Activated CD4-positive, alpha-beta T cell treated with anti-CD3 and anti-CD28 coated beads for 48 hours (primary cell): ENCODE measurements at places on chromosomes 5 and 9.
A peak's percentile ranks its signal among the peaks of the same experiment; 100 is the strongest.

- DNase-seq: no peak
Measured at GRCh38 chr5:179800071-179800695, 6.4 kb downstream of the LTC4S start.

GRCh38 chr5:153573326-153574033, 83.0 kb downstream of the GRIA1 start:
- DNase-seq: no peak

DNA sequence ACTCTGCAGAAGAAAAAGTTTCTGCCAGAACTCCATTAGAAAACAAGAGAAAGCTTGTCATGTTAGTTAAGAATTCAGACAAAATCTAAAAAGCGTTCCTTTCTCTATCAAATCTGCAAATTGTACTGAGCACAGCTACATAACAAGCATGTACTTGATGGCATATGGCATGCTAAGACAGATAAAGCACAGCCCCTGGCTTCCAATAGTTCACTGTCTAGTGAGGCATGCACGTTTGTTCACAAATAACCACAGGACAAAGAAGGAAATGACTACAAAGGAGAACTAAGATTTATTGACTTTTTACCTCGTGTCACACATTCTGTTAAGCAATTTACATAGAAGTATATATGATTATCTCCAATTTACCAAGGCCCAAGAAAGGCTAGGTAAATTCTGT, 518.2 kb upstream of the TLE4 start:
- DNase-seq: no peak

DNA sequence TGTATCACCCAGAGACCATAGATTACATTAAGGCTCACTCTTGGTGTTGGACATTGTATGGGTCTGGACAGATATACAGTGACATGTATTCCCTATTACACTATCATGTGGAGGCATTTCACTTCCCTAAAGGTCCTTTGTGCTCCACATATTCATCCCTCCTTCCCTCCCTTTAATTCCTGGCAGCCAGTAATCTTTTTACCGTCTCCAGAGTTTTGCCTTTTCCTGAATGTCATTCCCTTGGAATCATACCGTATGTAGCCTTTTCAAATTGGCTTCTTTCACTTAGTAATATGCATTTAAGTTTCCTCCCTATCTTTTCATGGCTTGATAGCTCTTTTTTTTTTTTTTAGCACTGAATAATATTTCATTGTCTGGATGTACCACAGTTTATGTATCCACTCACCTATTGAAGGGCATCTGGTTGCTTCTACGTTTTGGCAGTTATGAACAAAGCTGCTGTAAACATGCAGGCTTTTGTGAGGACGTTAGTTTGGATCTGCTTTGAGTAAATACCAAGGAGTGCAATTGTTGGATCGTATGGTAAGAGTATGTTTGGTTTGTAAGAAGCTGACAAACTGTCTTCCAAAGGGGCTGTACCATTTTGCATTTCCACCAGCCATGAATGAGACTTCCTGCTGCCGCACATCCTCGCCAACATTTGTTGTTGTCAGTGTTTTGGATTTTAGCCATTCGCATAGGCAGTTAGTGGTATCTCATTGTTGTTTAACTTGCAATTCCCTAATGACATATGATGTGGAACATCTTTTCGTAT, 122.1 kb upstream of the SMIM23 start:
- DNase-seq: no peak

DNA sequence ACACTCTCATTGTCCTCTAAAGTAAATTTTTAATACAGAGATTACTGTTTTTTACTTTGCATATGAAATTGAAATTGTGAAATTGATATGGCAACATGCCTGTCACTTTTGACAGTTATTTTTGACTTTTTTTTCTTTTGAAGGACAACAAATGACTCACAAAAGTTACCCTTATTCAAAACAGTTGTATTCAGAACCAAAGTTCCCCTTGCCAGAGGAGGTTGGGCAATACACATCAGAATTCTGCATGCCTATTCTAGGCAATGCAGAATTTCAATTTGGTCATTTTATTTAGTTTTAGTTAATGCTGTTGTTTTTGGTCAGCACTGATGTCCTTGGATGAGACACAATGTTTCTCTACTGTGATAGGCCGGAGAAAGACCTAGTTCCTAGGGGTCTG, 299.1 kb upstream of the PRR16 start:
- DNase-seq: no peak

DNA sequence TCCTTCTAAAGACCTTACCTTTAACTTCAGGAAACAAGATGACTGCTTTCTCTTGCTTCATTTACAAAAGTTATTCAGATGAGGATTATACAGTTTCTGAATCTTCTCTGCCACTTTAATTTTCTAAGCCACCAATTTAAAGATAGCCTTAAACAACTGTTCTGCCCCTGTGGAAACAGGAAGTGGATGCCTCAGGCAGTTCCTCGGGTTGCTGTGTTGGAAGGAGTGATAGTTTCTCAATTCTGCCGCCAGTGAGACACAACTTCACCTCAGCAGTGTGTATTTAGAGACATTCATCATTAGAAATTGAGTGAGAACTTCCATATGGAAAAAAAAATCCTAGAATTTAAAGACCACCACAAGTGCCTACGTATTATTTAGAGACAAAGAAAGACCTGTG, 475.1 kb upstream of the WWC1 start:
- DNase-seq: no peak

GRCh38 chr5:105695941-105696340, 1974.8 kb downstream of the EFNA5 start:
- DNase-seq: no peak

- DNase-seq: no peak
Measured at GRCh38 chr5:141800617-141801016, 77.6 kb downstream of the PCDH1 start.

- DNase-seq: no peak
Measured at GRCh38 chr5:143908959-143909358, 97.0 kb downstream of the HMHB1 start.

- no peak for DNase-seq
Measured at GRCh38 chr5:172633403-172633970, 7.6 kb upstream of the NEURL1B start.

DNA sequence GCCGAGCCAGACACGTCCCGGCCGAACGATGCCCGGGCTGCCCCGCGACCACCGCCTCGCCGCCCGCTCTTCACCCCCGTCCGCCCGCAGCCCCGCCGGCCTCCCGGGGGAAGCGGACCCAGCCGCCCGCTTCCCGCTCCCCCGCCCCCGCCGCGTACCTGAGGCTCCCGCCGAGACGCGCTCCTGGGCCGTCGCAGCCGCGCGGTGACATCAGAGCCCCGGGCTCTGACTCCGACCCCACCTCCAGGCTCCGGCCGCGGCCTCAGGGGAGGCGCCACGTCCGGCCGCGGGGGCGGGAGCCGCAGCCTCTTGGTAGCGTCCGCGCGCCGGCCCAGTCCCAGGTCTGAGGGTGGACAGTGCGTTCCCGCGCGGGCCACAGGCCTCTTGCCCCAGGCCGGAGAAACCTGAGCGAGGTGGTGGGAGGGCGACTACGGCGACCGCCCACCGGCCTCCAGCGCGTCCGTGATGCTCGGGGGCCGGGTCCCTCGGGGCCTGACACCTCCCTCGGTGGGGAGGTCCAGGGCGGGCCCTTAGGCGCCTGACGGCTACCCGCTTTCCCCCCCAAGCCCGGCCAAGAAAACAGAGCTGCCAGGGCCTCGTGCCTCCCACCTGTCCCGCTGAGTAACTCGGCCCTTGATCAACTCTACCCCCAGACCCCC, at the start of gene SHROOM1:
SHROOM1 (minus strand) TSS at position 212 of the 659 bp plus-strand sequence. CDS start 4,507 bp downstream, outside the sequence.
- DNase-seq: peak; percentile 40

DNA sequence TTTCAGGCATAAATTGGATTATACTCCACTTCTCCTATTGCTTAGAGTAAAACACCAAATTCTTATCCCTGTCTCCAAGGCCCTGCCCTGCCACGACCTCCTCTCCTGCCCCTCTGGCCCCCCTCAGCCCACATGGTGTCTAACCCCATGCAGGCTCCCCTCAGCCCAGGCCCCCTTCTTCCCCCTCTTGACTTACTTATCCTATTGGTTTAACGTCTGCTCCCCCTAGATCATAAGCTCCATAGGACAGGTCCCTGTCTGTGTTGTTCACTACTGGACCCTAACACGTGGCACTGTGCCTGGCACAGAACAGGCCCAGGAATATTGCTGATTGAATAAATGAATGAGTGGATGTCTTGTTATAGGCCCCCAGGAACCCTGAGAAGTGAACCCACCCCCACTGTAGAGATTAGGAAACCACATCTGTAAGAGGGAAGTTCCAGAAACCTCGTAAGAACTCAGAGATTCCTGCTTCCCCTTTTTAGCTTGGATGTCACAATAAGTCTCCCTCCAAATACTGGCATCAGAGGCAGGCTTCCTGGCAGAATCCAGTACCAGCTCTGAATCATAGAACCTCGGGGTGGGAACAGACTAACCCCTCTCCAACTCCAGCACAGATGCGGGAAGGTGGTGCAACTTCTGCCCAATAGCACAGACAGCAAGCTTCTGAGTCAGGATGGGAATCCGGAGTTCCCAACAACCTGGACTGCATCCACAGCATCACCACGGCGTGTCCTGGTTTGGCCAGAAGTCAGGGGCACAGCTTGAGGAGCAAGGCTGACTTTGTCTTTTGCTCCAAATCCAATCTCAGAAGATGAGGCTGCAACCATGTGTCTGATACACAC, 31.5 kb downstream of the HRH2 start:
- no peak for DNase-seq

DNA sequence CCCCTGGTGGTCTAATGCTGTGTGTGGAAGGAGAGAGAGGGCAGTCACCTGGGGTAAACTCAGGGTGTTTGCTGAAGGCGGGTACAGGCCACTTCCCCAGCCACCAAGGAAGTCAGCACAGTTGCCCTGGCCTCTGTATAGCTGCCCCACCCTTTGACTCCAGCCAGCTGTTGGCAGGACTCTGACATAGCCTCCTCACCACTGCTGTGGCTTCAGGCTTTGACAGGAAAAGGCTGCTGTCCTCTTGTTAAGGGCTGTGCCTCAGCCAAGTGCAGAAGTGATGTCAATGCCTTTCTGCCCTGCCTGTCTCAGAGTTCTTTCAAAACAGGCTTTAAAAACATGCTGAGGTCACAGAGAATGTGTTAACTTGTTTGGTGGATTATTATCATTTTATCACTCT, 487.2 kb upstream of the KLF4 start:
- no peak for DNase-seq

- no peak for DNase-seq
Measured at GRCh38 chr5:60522292-60522905, 177.6 kb downstream of the DEPDC1B start.

DNA sequence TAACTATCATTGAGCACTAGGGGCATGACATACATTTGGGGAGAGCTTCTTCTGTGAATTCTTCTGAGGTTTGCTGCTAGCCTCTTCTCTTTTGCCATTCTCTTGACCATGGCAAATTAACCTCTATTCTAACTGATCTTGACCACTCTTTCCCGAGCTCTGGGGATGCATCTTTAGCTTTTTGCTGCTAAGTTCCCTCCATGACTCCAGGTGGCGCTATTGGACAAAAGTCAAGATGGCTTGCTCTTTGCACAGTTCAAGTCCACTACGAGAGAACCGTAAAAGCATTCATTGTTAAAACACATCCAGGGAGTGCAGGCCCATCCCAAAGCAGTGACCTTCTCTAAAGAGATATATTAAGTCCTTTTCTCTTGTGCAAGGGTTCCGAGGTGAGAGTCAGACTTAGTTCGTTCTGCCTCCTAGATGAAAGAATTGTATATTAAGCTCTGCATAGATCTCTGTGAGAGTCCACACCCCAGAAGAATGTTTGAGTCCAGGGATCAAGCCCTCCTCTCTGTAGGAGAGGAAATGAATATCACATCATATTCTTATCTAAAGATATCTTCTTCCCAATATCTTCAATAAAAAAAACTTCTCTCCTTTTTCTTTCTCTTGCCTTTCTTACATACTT, 1152.9 kb upstream of the CDH6 start:
- DNase-seq: peak; percentile 17
